ENCODE measurements at places on chromosomes 11 and 22. TPM values are rescaled to one million over a fixed set of nuclear protein-coding genes. Genes with fewer than 3 reads are reported as not detected.

CABP4 gene
- total RNA-seq: 3.1 TPM

UBQLNL gene
- total RNA-seq: not detected

DLAT gene
- 21.9 TPM for total RNA-seq

OAF gene
- total RNA-seq: 20.3 TPM

MUC5B gene
- not detected for total RNA-seq

ARL2 gene
- 126 TPM for total RNA-seq

SLC22A12 gene
- total RNA-seq: not detected

DGCR6 gene
- 3.2 TPM for total RNA-seq

C11orf91 gene
- not detected for total RNA-seq

MPEG1 gene
- 0.06 TPM for total RNA-seq

FAM227A gene
- 0.16 TPM for total RNA-seq

NLRP14 gene
- under 0.01 TPM for total RNA-seq

PCSK7 gene
- 38.4 TPM for total RNA-seq

PRDX5 gene
- 230 TPM for total RNA-seq

H19 gene
- 217 TPM for total RNA-seq

P2RY2 gene
- total RNA-seq: 0.97 TPM

YAP1 gene
- 16.7 TPM for total RNA-seq

OR51E2 gene
- not detected for total RNA-seq

SAA4 gene
- not detected for total RNA-seq

GRIA4 gene
- not detected for total RNA-seq

MMP12 gene
- total RNA-seq: not detected

CCDC87 gene
- total RNA-seq: under 0.01 TPM

ARVCF gene
- total RNA-seq: 78.0 TPM

EMSY gene
- 15.4 TPM for total RNA-seq

Measured in bladder microvascular endothelial cell (primary cell).